Tibial artery (tissue), 4 donors: ENCODE measurements at places on chromosomes 5 and 9.
A peak's percentile ranks its signal among the peaks of the same experiment; 100 is the strongest.

DNA sequence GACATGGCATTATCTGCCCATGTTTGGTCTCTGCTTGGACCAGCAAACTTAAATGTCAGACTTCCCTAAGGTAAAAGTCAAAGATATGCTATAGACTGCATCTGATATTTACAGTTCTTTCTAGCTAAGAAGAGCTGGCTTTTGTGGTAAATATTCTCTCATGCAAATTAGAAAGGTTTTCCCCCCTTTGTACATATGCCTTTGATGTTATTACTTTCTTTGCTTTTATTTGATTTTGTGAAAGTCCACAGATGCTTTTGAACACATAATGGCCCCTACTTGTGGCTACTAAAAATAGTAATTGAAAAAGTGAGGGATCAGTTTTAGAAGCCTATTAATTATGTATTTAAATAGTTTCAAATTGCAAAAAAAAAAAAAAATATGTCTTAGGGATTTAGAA is 104.2 kb downstream of the SV2C start:
- DNase-seq = no peak

DNA sequence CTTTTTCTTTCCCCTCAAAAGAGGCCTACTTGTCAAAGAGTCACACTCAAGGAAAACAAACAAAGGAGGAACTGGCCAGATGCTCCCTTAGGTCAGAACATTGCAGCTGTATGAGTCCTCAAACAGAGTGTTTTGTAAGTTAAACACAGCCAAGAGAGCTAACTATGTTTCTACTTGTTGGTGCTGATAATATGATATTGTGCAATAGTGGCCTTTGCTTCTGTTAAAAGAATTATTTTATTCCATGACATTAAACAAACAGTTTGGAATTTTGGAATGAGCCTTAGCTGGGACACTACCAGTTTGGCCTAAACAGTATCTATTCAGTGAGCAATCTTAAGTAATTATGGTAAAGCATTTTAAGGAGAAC is 56.0 kb upstream of the TPD52L3 start:
- peak; percentile 47 for DNase-seq

DNA sequence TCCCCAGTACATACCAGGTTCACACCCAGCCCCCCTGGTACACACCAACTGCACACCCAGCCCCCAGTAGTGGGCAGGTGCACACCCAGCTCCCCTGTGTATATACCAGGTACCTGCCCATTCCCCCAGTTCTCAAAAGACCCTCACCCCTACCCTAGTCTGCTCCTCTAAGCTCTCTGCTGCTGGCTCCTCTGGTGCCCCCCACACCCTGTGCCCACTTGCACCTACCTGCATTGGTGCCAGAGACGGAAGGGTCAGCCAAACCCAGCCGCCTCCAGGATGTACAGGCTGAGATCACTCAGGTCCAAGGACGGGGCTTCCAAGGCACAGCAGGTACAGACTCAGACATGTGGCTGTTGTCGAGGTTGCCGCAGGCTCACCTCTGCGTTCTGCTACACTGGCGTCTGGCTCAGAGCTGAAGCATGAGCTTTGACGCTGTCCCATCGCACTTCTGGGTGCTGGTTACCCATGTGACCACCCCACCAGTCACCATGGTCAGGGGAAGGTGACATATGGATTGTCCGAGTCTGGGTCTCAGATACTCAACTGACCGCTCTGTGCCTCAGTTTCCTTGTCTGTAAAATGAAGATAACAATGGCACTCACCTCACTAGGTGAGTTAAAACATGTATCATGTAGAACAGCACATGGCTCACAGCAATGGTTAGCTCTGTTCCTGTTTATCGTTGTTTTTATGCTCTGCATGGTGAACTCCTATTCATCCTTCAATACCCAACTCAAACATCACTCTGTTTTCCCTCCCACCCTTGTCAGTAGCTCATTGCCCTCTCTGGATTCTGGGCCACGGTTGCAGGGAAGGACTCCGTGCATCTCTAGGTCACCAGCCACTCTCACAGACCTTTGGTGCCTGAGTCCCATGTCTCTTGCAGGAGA is 45.3 kb upstream of the SUSD3 start:
- no peak for DNase-seq

- DNase-seq = peak; percentile 90
Measured at GRCh38 chr5:170306381-170306831, 8.8 kb upstream of the LCP2 start.

- no peak for DNase-seq
Measured at GRCh38 chr9:8644571-8644970, 845.0 kb upstream of the DMAC1 start.

GRCh38 chr5:173213236-173213933 is 21.6 kb downstream of the NKX2-5 start:
- DNase-seq = no peak

DNA sequence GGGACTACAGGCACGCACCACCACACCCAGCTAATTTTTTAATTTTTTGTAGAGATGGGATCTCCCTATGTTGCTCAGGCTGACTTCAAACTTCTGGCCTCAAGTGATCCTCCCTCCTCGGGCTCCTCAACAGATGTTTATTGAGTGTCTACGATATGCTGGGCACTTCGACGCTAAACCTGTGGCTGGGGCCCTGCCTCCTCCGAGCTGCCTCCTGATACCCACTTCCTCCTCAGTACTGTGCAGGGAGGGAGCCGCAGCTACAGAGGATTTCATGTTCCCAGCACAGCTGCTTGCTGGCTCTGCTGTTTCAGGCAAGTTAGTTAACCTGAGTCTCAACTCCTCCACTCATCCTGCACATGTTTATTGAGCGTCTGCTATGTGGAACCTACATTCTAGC is 9.6 kb downstream of the AIF1L start:
- DNase-seq = no peak

DNA sequence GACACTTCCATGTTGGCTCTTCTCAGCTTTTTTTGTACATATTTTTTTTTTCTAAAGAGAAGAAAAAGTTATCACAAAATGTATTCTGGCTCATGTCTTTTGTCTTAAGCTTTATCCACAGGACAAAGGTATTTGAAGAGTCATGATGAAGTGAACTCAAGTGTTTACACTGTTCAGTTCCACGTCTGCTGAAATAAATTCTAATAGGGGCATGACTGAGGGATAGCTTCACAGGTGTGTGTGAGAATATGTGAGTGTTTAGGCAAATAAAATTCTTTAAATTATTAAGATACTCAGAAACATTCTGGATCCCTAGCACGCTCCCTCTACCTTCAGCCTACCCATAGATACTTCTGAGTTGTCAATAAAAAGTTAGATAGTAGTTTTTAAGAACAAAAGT is 59.8 kb downstream of the BAAT start:
- DNase-seq = no peak

GRCh38 chr5:172766287-172767108 is 4.5 kb downstream of the DUSP1 start:
- peak; percentile 98 for DNase-seq

DNA sequence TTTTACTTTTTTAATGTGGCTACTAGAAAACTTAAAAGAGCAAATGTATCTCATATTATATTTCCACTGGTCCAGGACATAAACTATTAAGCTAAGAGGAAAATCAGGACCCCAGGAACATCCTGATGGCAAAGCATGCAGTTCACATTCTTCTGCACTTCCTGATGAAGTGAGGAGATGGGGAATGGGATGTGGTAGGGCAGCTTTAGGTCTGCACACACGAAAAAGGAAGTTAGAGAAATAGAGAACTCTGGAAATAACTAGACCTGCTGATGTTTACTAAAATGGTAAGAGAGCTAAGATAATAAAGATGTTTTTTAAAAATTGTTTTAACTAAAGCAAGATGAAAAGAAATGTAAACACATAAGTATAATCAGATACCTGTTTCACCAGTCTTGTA is 39.7 kb upstream of the NIPBL start:
- no peak for DNase-seq

DNA sequence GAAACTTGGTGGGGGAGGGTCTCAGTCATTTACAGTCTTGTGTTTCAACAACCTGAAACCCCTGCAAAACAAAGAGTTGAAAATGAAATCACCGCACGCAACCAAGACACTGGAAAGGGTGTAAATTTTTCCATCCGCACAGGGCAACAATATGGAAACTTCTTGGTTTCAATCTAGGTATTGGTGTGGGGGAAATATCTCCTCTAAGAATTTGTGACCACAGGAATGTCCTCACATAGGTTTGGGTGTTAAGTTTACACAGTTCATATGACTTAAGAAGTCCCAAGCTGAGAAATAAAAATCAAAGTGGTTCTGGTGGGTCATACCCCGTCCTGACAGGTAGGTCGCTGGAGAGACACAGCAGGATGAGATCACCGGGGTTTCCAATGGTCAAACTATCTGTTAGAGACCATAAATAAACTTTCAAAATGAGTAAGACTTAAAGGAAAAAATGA is 51.9 kb upstream of the PIP5K1B start:
- DNase-seq = no peak

DNA sequence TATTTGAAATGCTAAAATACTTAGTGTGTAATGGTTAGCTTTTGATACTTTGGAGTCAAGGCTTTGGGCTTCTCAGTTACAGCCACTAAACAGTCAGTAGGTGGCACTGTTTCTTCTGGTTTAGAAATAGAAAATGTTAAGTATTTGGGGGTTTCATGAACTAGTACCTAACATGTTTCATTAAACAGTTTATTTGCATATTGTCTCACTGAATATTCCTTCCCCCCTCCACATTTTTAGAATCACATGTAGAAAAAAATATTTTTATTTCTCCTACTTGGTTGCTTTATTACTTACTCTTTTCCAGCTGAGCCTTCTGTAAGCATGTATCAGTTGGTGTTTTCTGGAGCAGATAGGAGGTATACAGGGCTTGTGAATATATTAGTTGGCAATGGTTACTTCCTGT is 48.0 kb downstream of the IPO11 start:
- no peak for DNase-seq

- no peak for DNase-seq
Measured at GRCh38 chr5:8102714-8103113, 233.8 kb downstream of the MTRR start.

DNA sequence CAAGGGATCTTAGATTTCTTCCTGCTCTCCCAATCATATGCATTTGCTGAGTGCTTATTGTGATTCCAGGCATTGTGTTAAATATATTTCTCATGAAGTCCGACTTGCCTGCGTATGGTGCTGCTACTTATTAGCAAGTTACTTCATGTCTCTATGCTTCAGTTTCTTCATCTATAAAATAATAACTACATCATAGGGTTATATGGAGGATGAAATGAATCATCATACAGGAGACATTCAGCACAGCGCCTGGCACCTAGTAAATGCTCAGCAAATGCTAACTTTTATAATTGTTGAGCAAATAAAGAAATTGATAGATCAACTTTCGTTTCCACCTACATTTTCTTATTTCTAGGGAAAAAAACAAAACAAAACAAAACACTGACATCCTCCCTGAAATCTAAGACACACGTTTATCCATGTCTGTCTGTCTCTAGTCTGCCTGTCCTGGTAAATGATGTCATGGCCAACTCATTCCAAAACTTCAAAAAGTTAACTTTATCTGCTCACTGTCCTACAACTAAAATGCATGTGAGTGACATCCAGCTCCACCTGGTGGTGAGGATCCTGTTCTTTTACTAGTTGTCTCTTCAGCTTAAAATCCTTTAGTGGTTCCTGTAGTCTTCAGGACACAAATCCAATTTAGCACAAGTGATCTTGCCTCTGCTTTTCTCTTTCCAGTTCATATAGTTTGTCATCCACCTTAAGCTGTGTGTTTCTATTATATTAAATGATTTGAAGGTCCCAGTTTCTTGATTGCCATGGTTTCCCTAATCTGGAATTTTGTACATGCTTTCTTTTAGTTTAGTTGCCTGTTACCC is 27.7 kb downstream of the PPP3R2 start:
- DNase-seq = no peak

GRCh38 chr5:67774267-67774552 is 441.3 kb upstream of the PIK3R1 start:
- DNase-seq = peak; percentile 47

GRCh38 chr5:133256276-133256675 is 204.5 kb downstream of the HSPA4 start:
- no peak for DNase-seq

GRCh38 chr9:115466756-115467155 is 348.8 kb upstream of the TNC start:
- DNase-seq = peak; percentile 50

DNA sequence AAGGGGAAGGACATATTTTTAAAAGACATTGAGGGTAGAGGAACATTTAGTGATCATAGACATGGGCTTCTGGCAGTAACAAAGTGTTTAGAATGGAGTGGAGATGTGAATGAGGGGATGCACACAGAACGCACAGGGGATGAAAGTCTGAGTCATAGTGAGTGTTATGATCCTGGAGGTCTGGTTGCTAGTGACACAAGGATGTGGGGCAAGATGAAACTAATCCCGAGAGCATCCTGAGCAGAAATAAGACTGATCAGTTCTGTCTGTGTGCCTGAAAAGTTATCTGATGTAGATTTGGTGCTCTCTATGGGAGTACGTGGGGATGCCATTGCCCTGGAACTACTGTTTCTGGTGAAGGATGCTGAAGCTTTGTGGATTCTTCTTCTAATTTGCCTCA is 141.1 kb downstream of the CHSY3 start:
- no peak for DNase-seq

DNA sequence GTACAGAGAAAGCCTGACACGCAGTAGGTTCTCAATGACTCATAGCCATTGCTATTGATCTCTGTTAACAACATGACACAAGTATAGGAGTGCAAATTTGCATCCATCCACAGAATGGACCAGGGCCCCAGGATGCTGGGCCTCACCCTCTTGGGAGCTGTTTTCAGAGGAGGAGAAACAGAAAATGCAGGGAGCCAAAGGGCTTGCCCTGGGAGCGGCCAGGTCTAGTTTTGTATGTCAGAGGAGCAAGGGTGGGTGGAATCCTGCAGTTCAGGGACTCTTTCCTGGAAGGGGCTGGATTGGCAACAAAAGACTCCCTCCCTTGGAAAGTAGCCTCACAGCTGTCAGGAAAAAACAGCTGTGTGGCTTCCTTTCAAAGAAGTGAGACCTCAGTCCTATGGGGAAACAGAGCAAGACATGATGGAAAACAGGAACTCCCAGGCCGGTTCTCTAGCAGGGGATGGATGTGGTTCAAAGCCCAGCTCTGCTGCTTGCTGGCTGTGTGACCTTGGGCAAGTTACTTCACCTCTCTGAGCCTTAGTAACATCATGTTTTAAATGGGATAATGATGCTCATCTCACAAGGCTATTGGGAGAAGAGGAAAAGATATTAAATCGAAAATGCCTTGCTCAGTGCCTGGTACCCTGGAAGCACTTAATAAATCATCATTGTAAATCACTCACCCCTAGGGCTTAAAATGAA is 50.5 kb upstream of the SH3PXD2B start:
- DNase-seq = peak; percentile 51

GRCh38 chr5:60710362-60710761 is 10.4 kb upstream of the DEPDC1B start:
- DNase-seq = no peak

GRCh38 chr5:158796812-158797497 is 302.8 kb downstream of the EBF1 start:
- peak; percentile 27 for DNase-seq

GRCh38 chr5:17763301-17763700 is 129.0 kb downstream of the TAF11L14 start:
- no peak for DNase-seq
